Testis (tissue), 5 donors: ENCODE measurements at places on chromosomes 2 and 18. TPM values are rescaled to one million over a fixed set of nuclear protein-coding genes. Genes with fewer than 3 reads are reported as not detected.

ANTXR1 gene
- total RNA-seq, result 16.6 TPM

DDX18 gene
- total RNA-seq, result 50.3 TPM

DSG1 gene
- total RNA-seq, result 3.8 TPM

ALKAL2 gene
- total RNA-seq, result 46.9 TPM

ZNF142 gene
- 39.3 TPM for total RNA-seq

SLC11A1 gene
- 32.3 TPM for total RNA-seq

HAAO gene
- total RNA-seq, result 3.2 TPM

CD8B gene
- total RNA-seq, result not detected

GYPC gene
- total RNA-seq, result 9.9 TPM

GCKR gene
- total RNA-seq, result 3.3 TPM

CERS6 gene
- total RNA-seq, result 59.4 TPM

TWIST2 gene
- total RNA-seq, result 11.3 TPM

FOXI3 gene
- total RNA-seq, result 2.3 TPM

C1QL2 gene
- total RNA-seq, result 0.55 TPM

ALK gene
- 3.8 TPM for total RNA-seq

FRZB gene
- total RNA-seq, result 25.9 TPM

ATG4B gene
- 159 TPM for total RNA-seq

SPHKAP gene
- total RNA-seq, result 1.5 TPM

SCTR gene
- 2.0 TPM for total RNA-seq

GRB14 gene
- 59.0 TPM for total RNA-seq

HRH4 gene
- 0.37 TPM for total RNA-seq

KATNAL2 gene
- 17.5 TPM for total RNA-seq

XDH gene
- total RNA-seq, result 0.43 TPM

CDH7 gene
- total RNA-seq, result 3.2 TPM

PPP1R1C gene
- 26.2 TPM for total RNA-seq

REG3A gene
- total RNA-seq, result not detected

DTNA gene
- total RNA-seq, result 96.0 TPM

TMEM37 gene
- 14.2 TPM for total RNA-seq

MATN3 gene
- total RNA-seq, result 2.1 TPM

LIMS3 gene
- 13.8 TPM for total RNA-seq

GKN1 gene
- not detected for total RNA-seq

FAM110C gene
- total RNA-seq, result 13.5 TPM

SLC14A1 gene
- 0.50 TPM for total RNA-seq

ANKRD30BL gene
- 41.0 TPM for total RNA-seq

FBXO48 gene
- 1.2 TPM for total RNA-seq

DAW1 gene
- 31.2 TPM for total RNA-seq

EVA1A gene
- 10.3 TPM for total RNA-seq

FASTKD2 gene
- 28.3 TPM for total RNA-seq

CIB4 gene
- total RNA-seq, result 8.7 TPM

ADRA2B gene
- 2.6 TPM for total RNA-seq

ILKAP gene
- 59.8 TPM for total RNA-seq

MFF gene
- total RNA-seq, result 318 TPM

NEURL3 gene
- 1.7 TPM for total RNA-seq
